ENCODE measurements at places on chromosomes 1 and 21. TPM values are rescaled to one million over a fixed set of nuclear protein-coding genes. Genes with fewer than 3 reads are reported as not detected.

B3GALT5 gene
- 0.02 TPM for total RNA-seq

DNM3 gene
- total RNA-seq = not detected

SH3BP5L gene
- 30.0 TPM for total RNA-seq

ARID4B gene
- 9.5 TPM for total RNA-seq

NR0B2 gene
- total RNA-seq = not detected

C1orf226 gene
- not detected for total RNA-seq

DNA sequence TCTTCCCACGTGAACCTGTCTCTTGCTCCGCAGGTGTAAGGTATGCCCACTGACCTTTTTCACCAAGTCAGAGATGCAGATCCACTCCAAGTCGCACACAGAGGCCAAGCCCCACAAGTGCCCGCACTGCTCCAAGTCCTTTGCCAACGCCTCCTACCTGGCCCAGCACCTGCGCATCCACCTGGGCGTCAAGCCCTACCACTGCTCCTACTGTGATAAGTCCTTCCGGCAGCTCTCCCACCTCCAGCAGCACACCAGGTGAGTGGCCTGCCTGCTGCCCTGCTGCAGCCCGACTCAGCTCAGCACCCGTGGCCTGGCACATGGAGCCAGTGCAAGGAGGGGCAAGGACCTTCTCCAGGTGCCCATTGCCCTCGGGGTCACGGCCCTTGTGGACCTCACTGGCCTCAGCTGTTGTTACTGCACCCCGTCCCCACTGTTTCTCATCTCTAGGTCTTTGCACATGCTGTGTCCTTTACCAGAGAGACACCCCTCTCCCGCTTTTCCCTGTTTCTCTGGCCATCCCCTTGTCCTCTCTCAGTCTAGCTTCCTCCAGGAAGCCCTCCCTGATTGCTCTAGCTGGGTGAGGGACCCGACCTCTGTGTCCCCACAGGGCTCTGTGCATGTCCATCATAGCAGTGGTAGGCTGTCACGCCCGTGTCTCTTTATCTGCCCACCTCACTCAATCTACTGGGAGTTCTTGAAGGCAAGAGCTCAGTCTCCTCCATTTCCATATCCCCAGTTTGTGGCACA is 25.4 kb downstream of the ZNF362 start:
- no peak for DNase-seq

GRCh38 chr1:110918016-110918415 is 45.1 kb downstream of the CD53 start:
- no peak for DNase-seq

GRCh38 chr1:202374099-202374498 is 25.6 kb downstream of the PPP1R12B start:
- DNase-seq = no peak

DNA sequence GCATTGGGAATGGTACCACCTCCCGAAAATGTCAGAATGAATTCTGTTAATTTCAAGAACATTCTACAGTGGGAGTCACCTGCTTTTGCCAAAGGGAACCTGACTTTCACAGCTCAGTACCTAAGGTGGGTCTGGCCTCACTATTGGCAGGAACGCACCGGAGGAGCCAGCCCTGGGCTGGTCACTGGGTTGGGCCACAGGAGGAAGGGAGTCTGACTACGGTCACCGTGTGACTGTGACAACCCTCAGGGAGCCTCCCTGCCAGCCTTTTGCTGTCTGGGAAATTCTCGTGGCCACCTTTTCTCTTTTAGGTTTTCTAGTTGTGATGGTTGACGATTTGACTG is 2.2 kb downstream of the IL10RB start:
- no peak for DNase-seq

DNA sequence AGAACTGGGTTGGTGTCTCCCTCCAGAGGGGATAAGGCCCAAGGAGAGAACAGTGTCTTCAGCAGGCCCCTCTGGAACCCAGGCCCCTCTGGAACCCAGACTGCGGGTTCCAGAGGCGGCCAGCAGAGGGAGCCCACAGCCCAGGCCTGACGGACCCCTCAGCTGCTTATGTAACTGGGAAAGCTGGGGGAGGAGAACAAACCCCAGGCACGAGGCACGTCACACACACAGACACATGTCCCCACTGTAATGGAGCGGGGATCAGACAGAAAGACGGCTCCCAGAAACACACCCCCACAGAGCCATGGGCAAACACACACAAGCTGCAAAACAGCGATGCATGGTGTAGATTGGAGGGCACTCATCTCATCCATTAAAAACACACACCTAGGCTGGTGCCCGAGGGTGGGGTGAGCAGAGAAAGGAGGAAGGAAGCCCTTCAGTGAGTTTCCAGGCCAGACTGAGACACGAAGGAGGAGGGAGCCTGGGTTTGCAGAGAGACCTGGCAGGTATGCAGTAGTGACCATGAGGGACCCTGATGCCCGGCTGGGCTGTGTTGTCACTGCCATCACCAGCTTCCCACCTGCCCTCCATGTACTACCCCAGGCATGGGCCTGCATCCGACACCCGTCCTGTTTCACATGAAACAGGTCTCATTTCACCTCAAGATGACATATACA is 2.8 kb upstream of the IGSF8 start:
- peak; percentile 74 for DNase-seq

DNA sequence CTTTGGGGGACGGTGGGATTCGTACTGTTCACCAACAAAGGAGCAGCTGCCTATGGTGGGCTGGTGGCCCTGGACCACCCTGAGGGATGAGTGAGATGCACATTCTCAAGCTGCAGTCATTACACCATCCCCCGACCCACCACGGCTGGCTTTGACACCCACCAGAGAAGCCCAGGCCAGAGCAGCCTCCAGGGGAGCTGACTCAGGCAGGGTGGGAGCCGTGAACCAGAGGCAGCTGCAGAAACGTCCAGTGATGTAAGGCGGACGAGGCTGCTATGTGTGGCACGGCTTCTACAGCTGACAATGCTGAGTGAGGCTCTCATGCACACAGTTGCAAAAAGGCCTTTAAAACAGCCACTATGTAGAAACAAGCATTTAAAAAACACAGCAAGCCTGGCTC is 40.1 kb downstream of the CHAF1B start:
- no peak for DNase-seq

- DNase-seq = no peak
Measured at GRCh38 chr1:54833121-54833520, 32.0 kb upstream of the TTC22 start.

GRCh38 chr21:22791376-22791775 is 1793.2 kb downstream of the NCAM2 start:
- DNase-seq = no peak

GRCh38 chr1:204288021-204288588 is 71.6 kb downstream of the PLEKHA6 start:
- no peak for DNase-seq

DNA sequence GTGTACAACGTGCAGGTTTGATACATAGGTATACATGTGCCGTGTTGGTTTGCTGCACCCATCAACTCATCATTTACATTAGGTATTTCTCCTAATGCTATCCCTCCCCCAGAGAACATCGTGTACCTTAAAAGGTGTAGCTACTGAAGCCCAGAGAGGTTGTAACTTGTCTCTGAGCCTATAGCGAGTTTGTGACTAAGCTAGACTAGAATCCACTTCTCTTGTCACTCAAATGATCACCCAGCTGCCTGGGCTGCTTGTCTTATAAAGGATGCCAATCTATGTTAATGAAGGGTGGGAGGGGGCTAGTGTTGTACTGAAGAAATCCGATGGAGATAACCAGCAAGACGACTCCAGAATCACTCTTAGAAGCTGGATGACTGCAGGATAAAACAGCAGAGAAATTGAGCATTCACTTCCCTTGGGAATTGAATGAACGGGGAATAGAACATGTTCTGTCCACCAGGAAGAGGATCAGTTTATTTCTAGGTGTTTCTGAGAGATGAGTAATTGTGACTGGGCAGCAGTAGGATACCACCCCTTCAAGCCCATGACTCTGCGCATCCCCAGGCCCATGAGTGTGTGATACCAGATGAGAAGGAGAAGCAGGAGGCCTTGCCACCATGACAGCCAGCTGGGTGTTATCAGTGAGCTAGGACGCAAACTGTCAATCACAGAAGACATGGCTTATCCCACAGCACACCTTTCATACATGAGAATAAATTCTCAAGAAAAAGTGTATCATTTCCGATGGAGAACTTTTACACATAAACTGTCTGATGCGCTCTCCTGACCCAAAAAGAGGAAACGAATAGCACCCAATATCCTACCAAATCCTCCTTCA is 390.4 kb downstream of the NTNG1 start:
- DNase-seq = no peak

GRCh38 chr1:232868793-232869491 is 63.7 kb downstream of the MAP10 start:
- peak; percentile 94 for DNase-seq

DNA sequence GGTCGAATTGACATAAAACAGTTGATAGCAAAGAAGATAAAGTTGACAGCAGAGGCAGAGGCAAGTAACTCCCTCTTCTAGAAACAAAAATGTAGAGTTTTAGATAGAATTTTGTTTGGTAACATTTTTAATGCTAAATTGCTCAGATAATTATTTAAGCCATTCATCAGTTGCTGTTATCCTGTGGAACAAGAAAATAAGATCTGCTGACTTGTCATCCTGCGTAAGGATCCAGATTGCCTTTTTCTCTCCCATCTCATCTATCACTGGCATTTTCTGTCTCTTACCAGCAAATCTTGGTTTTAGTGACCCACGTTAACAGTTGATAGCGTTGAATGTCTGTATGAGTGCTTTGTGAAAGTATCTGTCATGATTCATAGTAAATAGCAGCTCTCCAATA is 29.8 kb downstream of the SOAT1 start:
- DNase-seq = no peak

DNA sequence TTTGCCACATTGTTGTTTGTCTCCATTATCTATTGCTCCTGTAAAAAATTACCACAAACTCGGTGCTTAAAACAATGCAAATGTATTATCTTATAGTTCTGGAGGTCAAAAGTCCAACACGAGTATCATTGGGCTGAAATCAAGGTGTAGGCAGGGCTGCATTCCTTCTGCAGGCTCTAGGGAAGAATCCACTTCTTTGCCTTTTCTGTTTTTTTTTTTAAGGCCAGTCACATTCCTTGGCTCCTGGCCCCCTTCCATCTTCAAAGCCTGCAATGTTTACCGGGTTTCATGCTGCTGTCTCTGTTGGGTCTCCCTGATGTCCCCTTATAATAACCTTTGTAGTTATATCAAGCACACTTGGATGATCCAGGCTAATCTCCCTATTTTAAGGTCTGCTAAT is 212.7 kb downstream of the PTBP2 start:
- DNase-seq = no peak

- DNase-seq = peak; percentile 28
Measured at GRCh38 chr1:59976194-59977074, 49.9 kb upstream of the CYP2J2 start.

DNA sequence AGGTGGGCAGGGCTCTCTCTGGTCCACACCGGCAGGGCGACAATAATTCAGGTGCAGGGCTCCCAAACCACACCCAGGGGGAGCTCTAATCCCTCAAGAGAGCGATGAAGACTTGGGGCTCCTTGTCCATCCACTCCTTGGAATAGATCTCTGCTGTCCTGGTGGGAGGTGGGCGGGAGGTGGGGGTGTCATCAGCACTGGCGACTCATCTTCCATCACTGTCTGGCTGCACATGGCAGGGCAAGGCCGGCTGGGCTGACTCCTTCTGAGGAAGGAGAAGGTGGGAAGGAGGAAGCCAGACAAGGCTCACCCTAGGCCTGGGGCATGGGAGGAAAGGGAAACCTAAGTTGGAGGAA is 29.3 kb downstream of the TNNT2 start:
- peak; percentile 62 for DNase-seq

DNA sequence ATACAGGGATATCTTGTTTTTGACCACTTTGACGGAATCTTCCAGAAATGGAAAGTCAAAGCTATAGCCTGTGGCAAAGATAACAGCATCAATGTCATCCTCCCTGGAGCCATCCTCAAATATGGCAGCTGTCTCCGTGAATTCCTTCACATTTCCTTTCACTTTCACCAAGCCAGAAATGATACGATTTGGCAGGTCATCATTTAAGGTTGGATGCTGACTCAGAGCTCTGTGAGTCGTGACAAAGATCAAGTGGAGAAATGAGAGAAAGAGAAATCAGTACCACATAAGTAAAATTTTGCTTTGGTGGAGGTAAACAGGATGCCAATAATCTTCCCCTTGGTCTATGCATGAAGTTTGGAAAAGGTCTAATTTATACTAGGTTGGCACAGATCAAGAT is 23.9 kb downstream of the FMO5 start:
- DNase-seq = peak; percentile 7

GRCh38 chr1:231059566-231060193 is 19.6 kb upstream of the FAM89A start:
- DNase-seq = no peak

DNA sequence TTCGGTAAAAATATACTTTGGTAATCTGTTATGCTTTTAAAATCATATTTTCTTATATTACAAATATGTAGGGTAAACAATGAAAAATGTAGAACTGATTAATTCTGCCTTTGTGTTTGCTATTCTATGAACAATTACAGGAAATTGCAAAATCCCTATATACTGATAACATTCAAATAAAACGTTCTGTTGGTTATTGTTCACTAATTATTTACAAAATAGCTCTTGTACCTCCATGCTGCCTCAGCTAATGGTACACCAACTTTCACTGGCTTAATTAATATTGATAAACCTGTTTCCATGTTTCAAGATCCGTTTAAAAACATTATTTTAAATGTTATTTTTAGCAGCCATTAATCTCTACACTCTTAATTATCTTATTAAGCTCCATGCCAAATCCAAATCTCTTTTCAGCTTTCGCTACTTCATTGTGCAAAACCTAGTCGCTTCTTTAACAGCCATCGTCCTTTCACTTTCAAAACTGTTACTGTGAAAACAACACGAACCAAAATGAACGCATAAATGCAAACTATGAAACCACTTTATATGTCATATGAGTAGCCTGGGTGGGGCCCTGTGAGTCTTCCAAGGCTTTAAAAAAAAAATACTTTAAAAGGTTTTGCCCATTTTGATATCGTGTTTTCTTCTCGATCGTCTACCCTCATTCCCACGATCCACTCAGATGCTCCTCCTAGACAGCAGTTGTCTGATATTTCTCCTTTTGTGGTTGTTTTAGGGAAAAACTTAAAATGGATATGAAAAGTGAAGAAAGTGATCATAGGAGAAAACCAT is 807.1 kb downstream of the USP25 start:
- peak; percentile 6 for DNase-seq

DNA sequence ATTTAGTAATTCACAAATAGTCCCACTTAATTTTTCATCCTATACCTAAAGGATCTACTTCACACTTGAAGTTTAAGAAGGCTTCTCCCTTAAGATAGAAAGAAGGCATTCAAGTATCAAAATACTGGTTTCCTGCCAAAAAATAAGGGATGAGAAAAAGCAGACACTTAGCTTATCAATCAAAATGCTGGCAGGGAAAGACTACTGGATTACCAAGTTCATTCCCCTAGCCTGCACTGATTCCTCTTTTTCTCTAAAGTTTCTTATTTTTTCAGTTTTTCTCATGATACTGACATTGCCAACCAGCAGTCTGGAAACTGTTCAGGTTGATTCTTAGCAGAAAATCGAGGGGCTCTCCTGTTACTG is 204.6 kb downstream of the GABPA start:
- DNase-seq = no peak
